SJCRH30 (cell line): ENCODE measurements at places on chromosomes 5 and 9. TPM values are rescaled to one million over a fixed set of nuclear protein-coding genes. Genes with fewer than 3 reads are reported as not detected.

- peaks cover 10% of the 10 kb centered on the region for H3K36me3 ChIP-seq
- H3K27me3 ChIP-seq = no peaks in the 10 kb centered on the region
- H3K4me3 ChIP-seq = no peak within 1 kb of the TSS
- H3K4me1 ChIP-seq = no peaks in the 10 kb centered on the region
Observed at GRCh38 chr5:141100243-141100805, at the start of gene PCDHB3. Gene PCDHB3, plus strand, starts transcription at chr5:141100473. Its CDS starts 177 bp downstream, at chr5:141100650.

DNA sequence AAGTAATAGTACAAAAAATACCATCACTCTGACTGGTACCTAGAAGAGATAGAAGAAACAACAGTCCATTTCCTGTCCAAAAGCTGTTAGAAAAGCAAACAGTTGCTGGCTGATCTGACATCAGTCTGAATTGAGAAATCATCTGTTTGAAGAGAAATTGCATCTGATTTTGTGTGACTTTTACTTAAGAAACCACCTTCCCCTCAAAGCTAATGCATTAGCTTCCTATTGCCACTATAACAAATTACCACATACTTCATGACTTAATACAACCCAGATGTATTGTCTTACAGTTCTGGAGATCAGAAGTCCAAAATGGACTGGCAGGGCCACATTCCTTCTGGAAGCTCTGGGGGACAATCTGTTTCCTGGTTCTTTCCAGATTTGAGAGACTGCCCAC lies 385.9 kb upstream of the TLE4 start:
- no peaks in the 10 kb centered on the region for H3K36me3 ChIP-seq
- H3K4me1 ChIP-seq = no peaks in the 10 kb centered on the region
- H3K27ac ChIP-seq = no peak overlapping the region
- no peak for DNase-seq
- no peak overlapping the region for H3K4me3 ChIP-seq
- H3K27me3 ChIP-seq = no peaks in the 10 kb centered on the region

Gene TMOD1
- total RNA-seq = 0.43 and 0.55 TPM in 2 replicates

DNA sequence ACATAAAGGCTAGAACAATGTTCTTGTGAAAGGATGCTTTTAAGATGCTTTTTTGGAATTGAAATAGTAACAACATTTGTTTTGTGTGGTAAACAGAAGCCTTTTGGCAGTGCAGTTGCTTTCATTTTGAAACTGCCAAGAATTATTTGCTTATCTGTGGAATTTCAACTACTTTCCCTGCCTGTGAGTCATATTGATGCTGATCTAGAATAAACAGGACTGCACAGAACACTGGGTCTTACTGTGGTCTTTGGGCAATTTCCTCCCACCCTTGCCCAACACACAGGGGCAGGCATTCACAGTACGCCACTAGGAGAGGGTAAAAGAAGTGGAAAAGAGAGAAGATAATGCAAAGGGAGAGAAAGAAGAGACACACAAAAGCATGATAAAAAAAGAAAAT lies 483.7 kb downstream of the ELAVL2 start:
- H3K4me3 ChIP-seq = no peak overlapping the region
- H3K27me3 ChIP-seq = no peaks in the 10 kb centered on the region
- no peak overlapping the region; the same call in 1 of the 2 replicates for H3K27ac ChIP-seq
- no peaks in the 10 kb centered on the region for H3K36me3 ChIP-seq

DNA sequence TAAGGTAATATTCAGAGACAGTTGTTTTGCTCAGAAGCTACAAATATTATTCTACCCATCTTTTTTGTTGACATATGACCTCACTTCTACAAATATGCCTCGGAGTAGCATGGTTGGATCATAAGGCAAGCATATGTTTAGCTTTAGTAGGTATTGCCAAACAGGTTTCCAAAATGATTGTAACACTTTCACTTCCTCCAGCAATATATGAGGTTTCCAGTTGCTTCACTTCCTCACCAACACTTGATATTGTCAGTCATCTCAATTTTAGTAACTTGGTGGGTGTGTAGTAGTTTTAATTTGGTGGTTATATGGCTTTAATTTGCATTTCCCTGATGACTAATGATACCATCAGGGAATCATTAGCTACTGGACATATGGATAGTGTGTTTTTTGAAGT lies 46.7 kb downstream of the TNFSF8 start:
- H3K27me3 ChIP-seq = no peaks in the 10 kb centered on the region
- DNase-seq = peak; percentile 11
- H3K4me3 ChIP-seq = no peak overlapping the region
- no peaks in the 10 kb centered on the region for H3K36me3 ChIP-seq

Gene MYORG
- total RNA-seq = 1.7 and 1.8 TPM in 2 replicates

DNA sequence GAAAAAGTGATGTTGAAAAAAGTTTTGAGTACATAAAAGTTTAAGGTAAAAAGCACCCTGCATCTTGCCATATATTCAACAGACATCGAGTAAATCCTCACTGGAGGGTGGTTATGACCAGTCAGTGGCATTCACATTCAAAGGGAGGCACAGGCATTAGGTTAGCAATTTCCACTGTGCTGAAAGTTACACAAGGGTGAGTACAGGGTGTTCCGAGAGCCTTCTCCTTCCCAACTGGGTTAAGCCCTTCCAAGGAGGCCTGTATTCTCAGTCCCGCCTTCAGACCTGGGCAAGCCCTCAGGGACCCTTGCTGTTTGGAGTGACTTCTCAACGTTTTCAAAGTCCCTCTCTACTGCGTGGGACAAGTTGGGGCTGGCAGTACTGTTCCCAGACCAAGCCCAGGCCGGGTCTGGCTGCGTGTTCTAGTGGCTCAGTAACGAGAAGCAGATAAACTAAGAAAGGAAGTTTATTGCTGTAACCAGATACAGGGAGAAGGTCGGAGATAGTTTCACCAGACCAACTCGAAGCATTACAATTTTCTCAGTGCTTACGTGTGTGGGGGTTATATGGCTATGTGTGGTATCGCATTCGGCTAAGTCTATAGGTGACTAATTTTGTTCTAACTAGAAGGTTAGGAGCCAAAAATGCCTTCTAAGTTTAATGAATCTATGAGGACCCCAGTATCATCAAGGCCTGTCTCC lies 13.0 kb upstream of the SETX start:
- H3K4me3 ChIP-seq = no peak overlapping the region
- peaks cover 2% of the 10 kb centered on the region for H3K4me1 ChIP-seq
- H3K27me3 ChIP-seq = 0 out of 2 replicates have a peak, but pooled peaks cover 2% of the 10 kb centered on the region
- no peaks in the 10 kb centered on the region for H3K36me3 ChIP-seq

GRCh38 chr5:163489055-163489744 lies 16.2 kb upstream of the MAT2B start:
- no peak overlapping the region for H3K27ac ChIP-seq
- H3K36me3 ChIP-seq = peaks cover 31% of the 10 kb centered on the region
- H3K4me1 ChIP-seq = no peaks in the 10 kb centered on the region
- no peak overlapping the region for H3K4me3 ChIP-seq

DNA sequence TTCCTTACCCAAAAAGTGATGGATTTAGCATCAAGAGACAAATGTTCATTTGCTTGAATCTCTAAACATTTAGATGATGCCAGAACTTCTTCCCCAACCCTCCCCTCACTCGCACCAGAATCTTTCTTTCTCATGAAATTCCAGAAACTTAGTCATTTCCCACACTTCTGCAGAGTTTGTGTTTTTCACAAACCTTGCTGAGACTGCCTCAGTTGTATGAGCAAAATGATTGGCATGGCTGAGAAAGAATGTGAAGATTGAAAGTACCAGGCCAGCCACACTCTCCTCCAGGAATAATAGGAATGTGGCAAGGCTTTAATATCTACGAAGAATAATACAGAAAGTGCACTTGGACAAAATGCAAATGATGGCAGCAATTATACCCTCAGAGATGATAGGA lies 428.3 kb upstream of the CDH6 start:
- H3K36me3 ChIP-seq = no peaks in the 10 kb centered on the region
- H3K4me1 ChIP-seq = no peaks in the 10 kb centered on the region
- no peaks in the 10 kb centered on the region for H3K27me3 ChIP-seq
- DNase-seq = no peak
- H3K4me3 ChIP-seq = no peak overlapping the region
- H3K27ac ChIP-seq = no peak overlapping the region

- H3K4me3 ChIP-seq = no peak within 1 kb of the TSS
- DNase-seq = peak; percentile 82
- peaks cover 20% of the 10 kb centered on the region for H3K4me1 ChIP-seq
- H3K27me3 ChIP-seq = peaks cover 9% of the 10 kb centered on the region
- no peaks in the 10 kb centered on the region for H3K36me3 ChIP-seq
- H3K27ac ChIP-seq = no peak within 1 kb of the TSS
Observed at GRCh38 chr9:129752900-129753729, at the start of gene PTGES. Gene PTGES, minus strand, starts transcription at chr9:129753042. Its CDS starts 30 bp downstream, at chr9:129753012.

DNA sequence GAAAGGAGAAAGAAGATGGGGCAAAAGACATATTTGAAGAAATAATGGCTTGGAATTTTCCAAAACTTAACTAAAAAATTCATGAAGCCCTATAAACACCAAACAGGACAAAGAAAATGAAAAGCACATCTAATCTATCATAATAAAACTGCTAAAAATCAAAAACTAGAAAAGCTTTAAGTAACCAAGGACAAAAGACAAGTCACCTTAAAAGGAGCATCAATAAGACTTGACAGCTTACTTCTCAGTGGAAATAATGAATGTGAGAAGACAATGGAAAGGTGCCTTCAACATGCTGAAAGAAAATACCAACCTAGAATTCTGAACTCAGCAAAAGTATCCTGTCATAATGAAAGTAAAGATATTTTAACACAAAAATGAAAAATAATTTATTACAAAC lies 27.0 kb downstream of the GTF3C4 start:
- H3K4me3 ChIP-seq = no peak overlapping the region
- H3K36me3 ChIP-seq = peaks cover 4% of the 10 kb centered on the region
- H3K27me3 ChIP-seq = no peaks in the 10 kb centered on the region
- DNase-seq = peak; percentile 13

DNA sequence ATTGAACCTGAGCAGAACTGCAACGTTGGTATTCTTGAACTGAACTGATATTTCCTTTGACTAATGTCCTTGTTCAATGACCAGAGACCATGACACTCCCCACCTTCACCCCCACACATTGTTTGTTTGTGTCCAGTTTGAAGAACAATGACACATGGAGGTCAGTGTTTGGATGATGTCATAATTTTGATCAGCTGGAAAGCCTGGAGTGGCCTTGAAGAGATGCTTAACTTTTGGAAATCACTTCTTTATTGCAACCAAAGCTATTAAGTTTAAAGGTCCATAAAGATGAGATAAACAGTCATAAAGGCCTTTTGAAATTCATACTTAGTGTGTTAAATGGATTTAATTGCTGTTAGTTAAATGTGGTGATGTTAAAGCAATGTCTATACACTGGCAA lies 92.7 kb downstream of the TMC1 start:
- H3K36me3 ChIP-seq = no peaks in the 10 kb centered on the region
- H3K27ac ChIP-seq = no peak overlapping the region
- no peaks in the 10 kb centered on the region for H3K27me3 ChIP-seq
- no peak overlapping the region for H3K4me3 ChIP-seq

DNA sequence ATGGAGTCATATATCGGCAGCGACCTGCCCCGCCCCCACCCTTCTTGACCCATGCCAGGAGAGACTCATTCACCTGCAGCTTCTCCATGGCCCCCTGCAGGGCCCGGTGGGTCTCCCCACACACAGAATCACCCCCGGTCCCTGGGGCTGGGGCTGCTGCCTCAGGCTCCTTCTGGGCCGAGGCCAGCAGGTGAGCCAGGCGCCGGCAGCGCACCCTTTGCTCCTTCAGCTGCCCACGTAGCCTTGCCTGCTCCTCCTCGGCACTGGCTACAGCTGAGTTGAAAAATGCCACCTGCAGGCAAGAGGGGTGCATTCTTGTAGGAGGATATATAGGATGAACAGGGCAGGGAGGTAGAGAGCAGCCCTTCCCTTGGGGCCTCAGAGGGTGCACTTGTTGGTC lies 17.9 kb downstream of the GOLGA2 start:
- no peak for DNase-seq
- H3K27ac ChIP-seq = no peak overlapping the region
- H3K4me3 ChIP-seq = no peak overlapping the region
- H3K4me1 ChIP-seq = no peaks in the 10 kb centered on the region
- H3K27me3 ChIP-seq = no peaks in the 10 kb centered on the region

DNA sequence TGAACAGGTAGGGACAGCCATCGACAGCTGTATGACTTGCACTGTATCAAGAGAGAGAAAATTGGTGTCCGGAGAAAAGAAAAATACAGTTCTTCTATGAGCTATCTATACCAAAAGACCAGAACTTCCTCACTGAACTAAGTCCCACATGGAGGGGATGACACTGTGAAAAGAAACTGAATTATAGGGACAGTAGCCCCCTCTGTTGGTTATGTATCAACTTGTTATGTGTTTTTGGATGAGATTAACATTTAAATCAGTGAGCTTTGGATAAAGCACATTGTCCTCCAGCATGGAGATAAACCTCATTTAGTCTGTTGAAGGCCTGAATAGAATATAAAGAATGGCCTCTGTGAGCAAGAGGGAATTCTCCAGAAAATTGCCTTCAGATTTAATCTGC lies 176.6 kb upstream of the SH3GL2 start:
- peaks cover 6% of the 10 kb centered on the region; the same call in 1 of the 2 replicates for H3K36me3 ChIP-seq
- H3K4me1 ChIP-seq = peaks cover 3% of the 10 kb centered on the region; the same call in 1 of the 2 replicates

GRCh38 chr9:23278561-23278960 lies 547.5 kb downstream of the ELAVL2 start:
- peak overlapping the region; percentile 32 for H3K27ac ChIP-seq
- no peak overlapping the region for H3K4me3 ChIP-seq
- no peaks in the 10 kb centered on the region for H3K27me3 ChIP-seq

DNA sequence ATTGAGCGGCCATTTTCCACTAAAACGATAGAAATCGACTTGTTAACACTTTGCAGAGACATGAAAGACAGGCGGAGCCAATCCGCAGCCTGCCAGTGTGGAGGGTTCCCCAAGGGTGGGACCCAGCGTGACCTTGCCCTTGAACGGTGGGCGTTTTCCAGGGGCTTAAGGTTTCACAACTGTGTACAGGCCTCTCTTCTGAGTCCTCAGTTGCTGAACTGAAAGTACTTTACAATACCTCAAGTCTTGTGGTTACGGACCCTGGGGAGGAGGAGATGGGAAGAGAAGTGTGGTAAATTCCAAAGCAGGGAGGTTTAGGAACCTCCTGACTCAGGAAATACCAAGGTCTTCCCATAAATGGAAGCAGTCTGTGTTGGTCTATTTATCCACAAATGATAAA lies 68.2 kb upstream of the CKMT2 start:
- no peak overlapping the region for H3K27ac ChIP-seq
- H3K36me3 ChIP-seq = no peaks in the 10 kb centered on the region
- no peak overlapping the region for H3K4me3 ChIP-seq

DNA sequence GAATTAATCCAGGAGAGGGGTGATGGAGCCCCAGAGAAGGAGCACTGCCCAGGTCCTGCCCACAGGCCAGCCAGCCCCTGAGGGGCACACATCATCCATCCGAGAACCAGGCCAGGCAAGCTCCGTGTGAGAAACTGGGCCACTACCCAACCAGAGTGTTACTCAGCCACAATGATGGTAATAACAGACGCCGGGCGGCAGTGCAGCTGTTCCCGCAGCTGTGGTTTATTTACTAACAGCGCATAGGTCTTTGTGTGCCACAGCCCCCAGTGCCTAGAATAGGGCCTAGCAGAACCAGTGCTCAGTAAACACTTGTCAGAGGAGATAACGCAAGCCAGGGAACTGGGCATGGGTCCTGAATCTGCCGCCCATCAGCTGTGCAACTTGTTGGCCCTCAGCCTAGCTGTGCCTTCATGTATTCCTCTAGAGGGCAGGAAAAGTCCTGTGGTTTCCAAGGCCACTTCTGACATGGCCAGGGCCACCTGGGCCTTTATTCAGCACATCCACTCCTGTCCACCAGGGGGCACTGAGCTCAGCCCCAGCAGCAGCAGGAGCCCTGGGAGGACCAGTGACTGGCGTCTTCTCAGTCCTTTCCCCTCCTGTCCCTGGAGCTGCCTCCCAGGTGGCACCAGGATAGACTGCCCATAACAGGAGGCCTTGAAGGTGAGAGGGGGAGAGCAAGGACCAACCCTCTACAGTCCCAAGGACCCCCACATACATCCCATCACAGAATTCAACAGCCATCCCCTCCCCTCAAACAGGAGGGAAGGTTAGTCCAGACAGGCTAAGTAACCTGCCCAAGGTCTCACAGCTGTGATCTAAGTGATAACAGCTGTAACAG lies 2.1 kb downstream of the MXD3 start:
- peak; percentile 72 for DNase-seq
- H3K27ac ChIP-seq = 0 out of 2 replicates have a peak overlapping the region, but pooled peaks have one; percentile 1
- H3K36me3 ChIP-seq = peaks cover 29% of the 10 kb centered on the region
- no peaks in the 10 kb centered on the region for H3K27me3 ChIP-seq
